ENCODE measurements at places on chromosomes 12 and 14. TPM values are rescaled to one million over a fixed set of nuclear protein-coding genes. Genes with fewer than 3 reads are reported as not detected.

OLR1 gene
- 4.4 TPM for polyA plus RNA-seq

TAS2R13 gene
- polyA plus RNA-seq, result not detected

KRT5 gene
- not detected for polyA plus RNA-seq

RASSF9 gene
- 1.1 TPM for polyA plus RNA-seq

BCL11B gene
- not detected for polyA plus RNA-seq

KLRF1 gene
- not detected for polyA plus RNA-seq

CMA1 gene
- polyA plus RNA-seq, result not detected

- DNase-seq, result peak; percentile 48
Observed at GRCh38 chr12:121467638-121468498, 68.0 kb downstream of the RNF34 start.

DNA sequence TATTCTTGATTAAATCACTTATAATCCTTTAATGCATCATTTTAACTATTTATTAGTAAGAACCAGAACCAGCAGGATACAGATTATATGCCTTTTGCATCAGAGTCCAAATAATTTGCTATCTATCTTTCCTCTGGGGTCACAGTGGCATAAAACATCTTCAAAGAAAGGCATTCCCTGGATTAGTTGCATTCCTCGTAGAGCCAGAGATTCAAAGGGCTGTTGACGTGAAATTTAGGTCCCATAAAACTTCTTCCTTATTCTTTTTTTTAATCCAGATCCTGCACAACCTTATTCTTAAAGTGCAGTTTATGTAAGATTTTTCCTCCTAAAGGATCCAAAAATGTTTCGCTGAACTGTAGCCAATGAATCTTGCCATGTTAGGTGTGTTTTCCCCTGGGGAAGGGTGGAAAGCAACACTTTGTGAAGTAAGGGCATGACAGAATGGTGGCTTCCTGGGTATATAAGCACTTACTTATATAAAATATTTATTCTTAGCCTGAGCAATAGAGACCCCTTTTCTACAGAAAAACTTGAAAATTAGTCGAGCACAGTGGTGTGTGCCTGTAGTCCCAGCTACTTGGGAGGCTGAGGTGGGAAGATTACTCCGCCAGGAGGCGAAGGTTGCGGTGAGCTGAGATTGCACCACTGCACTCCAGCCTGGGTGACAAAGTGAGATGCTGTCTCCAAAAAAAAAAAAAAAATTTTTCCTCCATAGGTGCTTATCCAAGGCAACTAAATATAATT lies 208.7 kb downstream of the PCNX1 start:
- DNase-seq, result no peak

GRCh38 chr12:75823475-75823874 lies 208.1 kb downstream of the PHLDA1 start:
- no peak for DNase-seq

GRCh38 chr14:88516861-88517357 lies 37.9 kb downstream of the PTPN21 start:
- no peak for DNase-seq

GRCh38 chr14:45705940-45706534 lies 453.0 kb upstream of the MIS18BP1 start:
- no peak for DNase-seq

- DNase-seq, result no peak
Observed at GRCh38 chr12:2112401-2112800, 59.6 kb downstream of the CACNA1C start.

- DNase-seq, result peak; percentile 29
Observed at GRCh38 chr14:32121948-32122347, 44.8 kb downstream of the ARHGAP5 start.

GRCh38 chr14:88256997-88257950 lies 65.8 kb downstream of the KCNK10 start:
- no peak for DNase-seq

DNA sequence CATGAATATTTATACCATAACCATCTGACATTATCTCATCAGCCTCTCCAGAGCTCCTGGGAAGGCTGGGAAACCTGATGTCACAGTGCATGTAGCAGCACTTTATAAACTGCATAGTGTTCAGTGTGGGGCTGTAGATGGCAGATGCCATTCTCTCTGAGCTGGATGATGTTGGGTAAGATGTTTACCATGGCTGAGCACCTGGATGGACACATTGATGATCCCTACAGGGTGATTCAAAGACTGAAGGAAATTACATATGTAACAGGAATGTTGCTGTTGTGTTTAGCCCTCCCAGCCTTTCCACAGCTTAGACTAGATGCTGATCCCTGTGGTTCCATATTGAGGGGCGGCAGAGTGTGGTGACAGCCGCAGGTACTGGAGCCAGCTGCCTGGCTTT lies 37.4 kb downstream of the IFT43 start:
- DNase-seq, result no peak

- DNase-seq, result no peak
Observed at GRCh38 chr12:84605983-84606382, 306.6 kb downstream of the SLC6A15 start.

DNA sequence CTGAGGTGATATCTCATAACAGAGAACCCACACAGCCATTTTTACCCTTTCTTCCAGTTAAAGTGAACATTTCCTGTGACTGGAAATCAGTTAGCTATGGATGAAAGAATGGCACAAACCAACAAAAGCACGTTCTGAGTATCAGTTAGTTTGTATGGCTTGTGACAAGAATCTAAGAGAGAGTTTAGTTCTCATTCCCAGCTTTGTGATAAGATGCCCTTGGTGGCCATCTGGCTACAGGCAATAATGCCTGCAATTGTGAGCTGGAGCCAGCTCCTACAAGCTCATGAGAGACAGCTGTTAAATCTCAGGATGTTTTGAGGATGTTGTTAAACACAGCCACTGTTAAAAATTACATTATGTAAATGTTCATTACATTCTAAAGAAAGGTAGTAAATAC lies 122.0 kb upstream of the FRMD6 start:
- no peak for DNase-seq

- peak; percentile 87 for DNase-seq
Observed at GRCh38 chr12:46921764-46922133, 96.0 kb upstream of the SLC38A4 start.

GRCh38 chr14:65210822-65211182 lies 108.5 kb upstream of the MAX start:
- peak; percentile 32 for DNase-seq

Data from GM23248 (cell line).